Activated T-cell treated with anti-CD3 and anti-CD28 coated beads for 1 hour (primary cell): ENCODE measurements at places on chromosomes 4 and X.

DNA sequence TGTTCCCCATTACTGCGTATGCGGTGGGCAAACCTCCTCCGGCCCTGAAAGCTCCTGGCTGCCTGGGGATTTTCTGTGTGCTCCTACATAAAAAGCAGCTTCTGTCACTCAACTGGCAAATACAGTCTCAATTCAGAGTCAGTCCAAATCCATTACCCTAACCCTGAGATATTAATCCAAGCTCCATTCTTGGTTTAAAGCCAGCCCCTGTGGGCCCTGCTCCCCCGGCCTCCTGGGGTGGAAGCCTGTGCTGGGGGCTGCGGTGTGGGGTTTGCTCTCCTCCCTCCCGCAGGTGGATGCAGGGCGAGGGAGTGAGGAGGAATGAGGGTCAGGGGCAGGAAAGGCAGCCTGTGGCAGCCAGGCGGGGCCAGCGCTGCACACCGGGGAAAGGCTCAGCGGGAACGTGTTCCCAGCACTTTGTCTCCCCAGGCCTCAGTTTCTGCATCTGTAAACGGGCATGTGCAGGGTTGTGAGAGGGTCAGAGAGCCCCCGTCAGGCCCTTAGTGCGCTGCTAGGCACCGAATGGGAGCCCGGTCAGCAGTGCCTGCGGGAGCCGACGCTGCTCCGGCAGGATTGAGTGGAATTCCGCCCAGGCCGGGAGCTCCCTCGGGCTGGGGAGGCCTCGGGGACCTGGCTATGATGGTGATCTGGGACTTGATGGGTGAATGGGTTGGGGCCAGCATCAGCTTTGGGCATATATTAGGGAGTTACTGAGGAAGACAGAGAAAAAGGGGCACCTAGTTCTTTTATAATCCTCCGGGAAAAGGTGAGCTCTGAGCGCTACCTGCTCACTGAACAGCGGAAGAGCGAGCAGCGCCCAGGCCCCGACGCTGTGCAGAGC, 6.3 kb upstream of the RGS12 start:
- DNase-seq, result no peak

GRCh38 chr4:6319530-6320150, 50.0 kb downstream of the WFS1 start:
- DNase-seq, result no peak

DNA sequence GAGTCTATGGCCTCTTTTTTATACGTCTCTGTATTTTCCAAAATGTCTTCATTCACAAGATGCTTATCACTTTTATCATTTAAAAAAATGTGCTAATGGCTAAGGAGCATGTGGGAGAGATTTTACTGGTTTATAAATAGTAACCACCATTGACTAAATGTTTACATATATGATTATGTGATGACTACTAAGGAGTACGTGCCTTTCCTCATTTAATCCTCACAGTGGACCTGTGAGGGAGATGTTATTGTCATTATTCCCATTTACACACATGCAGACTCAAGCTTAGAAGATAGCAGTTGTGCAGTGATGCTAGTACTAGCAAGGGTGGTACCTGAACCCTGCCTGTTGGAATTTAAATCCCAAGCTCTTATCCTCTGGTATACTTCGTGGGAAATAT, 2.4 kb downstream of the SRD5A3 start:
- DNase-seq, result no peak

DNA sequence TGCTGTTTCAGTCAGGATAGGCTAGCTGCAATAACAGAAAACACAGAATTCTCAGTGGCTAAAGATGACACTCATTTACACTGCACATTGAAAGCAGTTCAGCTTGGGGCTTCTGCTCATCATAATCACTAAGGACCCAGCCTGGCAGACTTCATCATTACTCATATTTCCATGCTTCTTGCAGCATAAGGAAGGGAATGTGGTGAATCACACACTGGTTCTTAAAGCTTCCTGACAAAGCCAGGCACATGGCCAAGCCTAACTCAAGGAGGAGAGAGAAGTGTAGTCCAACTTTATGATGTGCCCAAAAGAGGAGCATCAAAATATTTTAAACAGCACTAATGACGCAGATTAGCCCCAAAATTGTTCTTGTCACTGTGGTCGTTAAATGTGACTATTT, 186.5 kb downstream of the BANK1 start:
- no peak for DNase-seq

GRCh38 chr4:835148-836002, 9.4 kb upstream of the CPLX1 start:
- no peak for DNase-seq

DNA sequence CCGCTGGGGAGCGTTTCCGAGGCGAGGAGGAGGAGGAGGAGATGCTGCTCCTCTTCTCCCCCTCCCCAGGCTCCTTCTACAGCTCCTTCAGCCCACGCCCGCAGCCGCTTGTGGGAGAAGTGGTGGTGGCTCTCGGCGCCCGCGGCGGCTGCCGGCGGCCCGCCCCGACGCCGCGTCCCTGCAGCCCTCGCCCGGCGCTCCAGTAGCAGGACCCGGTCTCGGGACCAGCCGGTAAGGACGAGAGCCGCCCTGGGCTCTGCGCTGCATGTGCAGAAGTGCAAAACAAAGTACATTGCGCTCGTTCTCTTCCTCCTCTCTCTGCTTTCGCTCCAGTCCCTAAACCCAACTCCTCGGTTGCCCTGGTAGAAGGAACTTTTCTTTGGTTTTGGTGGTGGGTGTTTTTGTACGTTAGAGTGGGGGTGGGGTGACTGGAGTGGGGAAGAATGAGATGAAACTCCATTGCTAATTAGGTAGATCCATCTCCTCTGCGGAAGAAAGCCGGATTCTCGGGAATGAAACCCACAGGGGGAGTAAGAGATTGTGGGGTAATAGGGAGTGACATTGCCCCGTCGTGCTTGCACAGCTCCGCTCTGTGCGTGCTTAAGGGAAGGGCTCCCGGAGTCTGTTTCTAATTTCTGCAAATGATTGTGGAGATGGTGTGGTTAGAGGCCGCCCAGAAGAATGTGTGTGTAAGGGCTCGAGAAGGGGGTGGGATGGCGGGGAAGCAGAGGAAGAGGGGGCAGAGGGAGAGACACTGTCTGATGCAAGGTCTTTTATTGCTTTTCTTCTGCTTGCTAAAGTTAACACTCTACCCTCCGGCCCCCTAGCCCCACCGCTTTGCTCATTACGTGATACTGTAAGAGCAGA, 677 bp downstream of the PTPN13 start:
- DNase-seq, result no peak

GRCh38 chr4:161555689-161556660, 607.8 kb downstream of the FSTL5 start:
- no peak for DNase-seq

DNA sequence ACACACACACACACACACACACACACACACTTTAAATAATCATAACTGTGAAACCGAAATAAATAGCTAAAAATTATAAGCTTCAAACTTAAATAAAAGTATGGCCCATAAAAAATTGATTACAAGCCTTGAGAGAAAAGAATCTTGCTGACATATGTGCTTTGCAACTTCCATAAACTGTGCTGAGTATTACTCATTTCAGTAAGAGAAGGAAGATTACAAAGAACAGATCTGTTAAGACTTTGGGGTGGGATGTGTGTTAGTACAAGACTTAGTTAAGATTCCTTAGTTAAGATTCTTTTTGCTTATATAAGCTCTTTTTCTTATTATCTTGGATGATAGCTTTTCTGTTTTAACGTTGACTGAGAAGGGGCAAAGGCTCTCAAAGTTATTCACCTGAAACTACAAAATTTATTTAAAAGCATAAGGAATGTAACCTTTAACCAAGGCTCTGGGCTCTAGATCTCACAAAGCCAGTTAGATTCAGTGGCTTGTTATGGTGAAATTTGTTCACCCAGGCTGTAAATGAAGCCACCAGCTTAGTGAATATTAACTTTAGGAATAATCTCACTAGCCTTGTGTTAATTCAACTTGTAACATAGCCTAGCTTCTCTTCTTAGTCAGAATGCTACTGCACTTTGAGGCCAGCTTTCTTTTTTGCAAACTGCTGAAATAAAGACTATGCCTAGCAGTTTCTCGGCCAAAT, 58.2 kb downstream of the ARSJ start:
- no peak for DNase-seq

GRCh38 chr4:2297606-2298531, 36.0 kb upstream of the MXD4 start:
- no peak for DNase-seq

- no peak for DNase-seq
Observed at GRCh38 chrX:121260596-121261240, 213.3 kb downstream of the GLUD2 start.

- no peak for DNase-seq
Observed at GRCh38 chrX:12930150-12930549, 23.7 kb downstream of the TLR8 start.

- no peak for DNase-seq
Observed at GRCh38 chr4:86896596-86896995, 4.4 kb upstream of the C4orf36 start.

DNA sequence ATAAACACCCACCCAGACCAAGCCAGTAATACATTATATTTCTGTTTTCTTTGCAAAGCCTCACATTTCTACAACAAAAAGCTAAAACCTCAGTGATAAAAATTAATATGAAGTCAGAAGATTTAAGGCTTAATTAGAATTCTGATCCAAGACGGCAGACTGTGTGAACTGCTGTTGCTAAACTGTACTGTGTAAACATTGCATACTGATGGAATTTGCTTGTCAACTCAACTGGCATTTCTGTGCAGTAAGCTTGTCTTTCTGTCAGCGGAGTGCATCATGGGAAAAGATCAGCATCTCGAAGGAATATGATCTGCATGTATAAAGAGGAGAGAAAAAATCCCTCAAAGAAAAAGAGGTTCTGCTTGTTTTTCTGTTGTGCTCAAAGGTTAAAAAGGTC, 69.4 kb upstream of the SPANXB1 start:
- DNase-seq, result no peak

- no peak for DNase-seq
Observed at GRCh38 chr4:65407483-65407882, 262.8 kb downstream of the EPHA5 start.

- DNase-seq, result no peak
Observed at GRCh38 chrX:100717363-100717762, 14.6 kb downstream of the SYTL4 start.

DNA sequence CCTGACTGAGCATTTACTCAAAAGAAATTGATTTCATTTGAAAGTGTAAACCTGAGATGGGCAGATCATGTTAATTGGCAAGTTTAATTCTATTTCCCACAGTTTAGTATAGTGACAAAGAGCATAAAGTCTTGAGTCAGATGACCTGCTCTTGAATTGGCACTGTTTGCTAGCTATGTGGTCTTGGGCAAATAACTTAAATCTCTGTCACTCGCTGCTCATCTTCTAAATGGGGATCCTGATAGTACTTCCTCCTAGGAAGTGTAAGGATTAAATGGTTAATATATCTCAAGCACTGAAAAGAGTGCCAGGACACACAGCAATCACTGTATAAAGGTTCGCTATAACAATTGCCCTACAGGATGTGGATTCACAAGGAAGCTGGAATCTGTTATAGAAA, 242.8 kb upstream of the JADE1 start:
- DNase-seq, result no peak

GRCh38 chr4:153260553-153261300, 56.5 kb downstream of the TRIM2 start:
- no peak for DNase-seq

GRCh38 chrX:31093639-31093975, 21.8 kb upstream of the FTHL17 start:
- DNase-seq, result no peak

- DNase-seq, result no peak
Observed at GRCh38 chrX:95875661-95876060, 809.0 kb upstream of the DIAPH2 start.

DNA sequence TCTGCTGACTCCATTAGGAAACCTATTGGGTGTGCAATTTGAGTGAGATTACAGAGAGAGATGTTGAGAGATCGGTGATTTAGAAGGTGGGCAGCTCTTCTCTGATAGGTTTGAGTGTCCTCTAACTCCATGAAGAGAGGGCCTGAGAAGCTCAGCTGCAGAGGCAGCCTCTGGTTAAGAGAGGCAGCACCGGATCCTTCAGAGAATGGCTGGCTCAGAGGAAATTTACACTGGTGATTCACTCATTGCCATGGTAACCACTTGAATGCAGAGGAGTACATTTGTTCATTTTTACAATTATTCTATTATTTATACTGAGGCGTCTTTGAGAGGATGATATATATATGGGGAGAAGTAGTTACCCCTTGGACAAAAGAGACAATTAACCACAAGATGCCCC, 171.7 kb downstream of the PDGFRA start:
- no peak for DNase-seq

DNA sequence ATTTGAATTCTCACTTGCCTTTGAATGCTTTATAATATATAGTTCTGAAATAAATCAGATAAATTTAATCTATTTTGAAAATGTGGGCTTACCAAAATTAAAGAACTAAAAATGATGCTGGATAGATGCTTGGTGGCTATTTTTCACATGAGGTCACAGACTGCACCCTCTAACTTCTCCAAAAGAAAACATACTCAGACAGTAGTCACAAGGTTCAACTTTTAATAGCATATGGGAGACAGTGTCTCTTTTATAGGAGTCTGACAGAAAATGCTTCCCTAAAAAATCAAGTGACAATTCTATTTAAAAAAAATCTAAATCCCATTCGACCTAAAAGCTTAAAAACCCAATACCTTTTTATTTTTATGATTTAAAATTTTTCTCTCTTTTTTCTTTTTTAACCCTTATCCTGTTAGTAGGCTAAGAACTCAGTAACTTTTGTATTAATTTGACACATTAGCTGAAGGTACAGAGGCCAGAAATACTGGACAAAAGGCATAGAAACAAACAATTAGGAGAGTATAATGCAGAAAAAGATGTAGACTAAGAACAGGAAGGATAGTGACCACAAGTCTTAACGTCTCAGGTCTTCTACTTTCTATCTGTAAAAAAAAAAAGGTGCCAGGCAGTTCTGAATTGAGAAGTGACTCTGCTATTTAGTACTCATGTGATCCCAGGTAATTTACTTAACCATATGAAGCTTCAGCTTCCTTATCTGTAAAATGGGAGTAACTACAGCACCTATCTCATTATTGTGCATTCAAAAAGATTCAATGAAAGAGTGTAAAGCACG, 7.6 kb downstream of the TIGD4 start:
- no peak for DNase-seq

DNA sequence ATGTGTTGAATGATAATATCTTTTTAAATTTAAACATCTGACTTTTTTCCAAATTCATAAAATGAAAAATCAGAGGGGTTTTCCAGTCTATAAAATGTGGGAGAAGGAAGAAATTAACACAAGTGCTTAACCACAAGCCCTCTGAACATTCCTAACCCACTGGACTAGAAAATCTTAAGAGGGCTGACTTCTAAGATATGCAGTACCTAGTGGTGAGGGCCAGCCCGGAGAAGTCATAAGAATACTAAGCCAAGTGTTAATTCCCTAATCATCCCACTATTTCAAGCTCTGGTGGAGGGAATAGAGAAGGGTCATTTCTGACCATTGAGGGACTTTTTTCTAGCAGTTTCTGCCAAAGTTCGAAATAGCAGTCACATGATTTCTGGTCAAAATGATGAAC, 86.9 kb upstream of the NEIL3 start:
- no peak for DNase-seq

GRCh38 chr4:122583906-122584305, 37.0 kb downstream of the IL21 start:
- DNase-seq, result no peak
